ENCODE measurements at places on chromosomes 2 and 18.

GRCh38 chr2:156321243-156321904, 11.1 kb downstream of the NR4A2 start:
- no peak for DNase-seq

GRCh38 chr2:85998071-85998991, 107.4 kb downstream of the POLR1A start:
- DNase-seq: no peak

- DNase-seq: no peak
These were observed at the start of gene KLHL30 for GRCh38 chr2:238138331-238139195. TSS of gene KLHL30 (plus strand) at chr2:238138668. CDS start at chr2:238140755, 2,087 bp downstream.

DNA sequence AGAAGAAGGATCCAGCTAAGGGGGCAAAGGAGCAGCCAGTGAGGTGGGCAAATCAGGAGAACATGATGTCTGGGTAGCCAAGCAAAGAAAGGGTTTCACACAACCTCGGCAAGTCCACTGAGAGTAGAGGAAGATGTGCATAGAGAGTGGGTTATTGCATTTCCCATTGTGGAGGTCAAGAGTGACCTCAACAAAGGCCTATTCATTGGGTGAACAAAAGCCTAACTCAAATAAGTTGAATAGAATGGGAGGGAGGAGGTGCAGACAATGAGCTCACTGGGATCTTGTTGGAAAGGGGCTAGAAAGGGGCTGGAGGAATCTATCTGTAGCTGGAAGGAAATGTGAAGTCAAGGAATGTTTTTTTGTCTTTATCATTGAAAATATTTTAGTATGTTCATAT, 14.0 kb upstream of the PDCL3 start:
- DNase-seq: no peak

GRCh38 chr2:154698296-154698720, at the start of gene KCNJ3:
TSS of gene KCNJ3 (plus strand) at chr2:154698695. CDS start at chr2:154698776, 81 bp downstream.
- no peak for DNase-seq

GRCh38 chr18:48607056-48607984, 68.5 kb downstream of the CTIF start:
- no peak for DNase-seq

DNA sequence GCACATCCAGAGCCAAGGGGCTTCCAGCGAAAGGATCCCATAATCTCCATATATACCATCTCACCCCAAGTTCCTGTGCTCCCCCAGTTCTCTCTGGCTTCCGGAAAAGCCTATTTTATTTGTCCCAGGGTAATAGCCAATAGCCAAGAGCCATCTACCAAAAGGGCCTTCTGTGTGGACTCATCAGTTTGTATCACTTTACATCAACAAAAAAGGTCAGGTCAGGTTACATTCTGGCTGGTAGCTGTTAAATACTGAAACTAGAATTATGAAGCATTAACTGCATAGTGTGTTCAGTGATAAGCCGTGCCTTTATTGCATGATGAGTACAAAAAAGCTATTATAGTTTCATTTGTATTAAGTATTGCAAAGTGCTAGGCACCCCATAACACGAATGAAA, 223.7 kb downstream of the IRS1 start:
- DNase-seq: no peak

GRCh38 chr2:172103471-172104272, 972 bp upstream of the DLX2 start:
- DNase-seq: peak; percentile 58

GRCh38 chr2:189074506-189074905, 100.3 kb downstream of the COL3A1 start:
- DNase-seq: no peak

DNA sequence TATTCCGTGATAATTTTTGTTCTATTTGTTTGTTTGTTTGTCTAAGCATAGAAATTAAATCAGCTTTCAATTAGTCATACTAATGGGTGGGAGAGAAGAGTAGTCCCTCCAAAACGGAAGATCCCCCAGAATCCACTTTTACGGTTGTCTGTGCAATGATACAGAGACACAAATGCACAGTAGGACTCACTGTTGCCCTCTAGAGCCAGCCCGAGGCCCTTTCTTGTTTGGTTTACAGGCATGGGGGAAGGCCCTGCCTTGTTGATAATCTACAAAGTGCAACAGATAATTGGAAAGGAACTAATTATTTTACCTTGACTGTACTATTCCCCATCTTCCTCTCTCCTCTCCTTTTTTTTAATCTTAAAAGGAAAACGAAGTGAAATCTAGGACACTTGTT, 121.1 kb downstream of the ACOXL start:
- no peak for DNase-seq

DNA sequence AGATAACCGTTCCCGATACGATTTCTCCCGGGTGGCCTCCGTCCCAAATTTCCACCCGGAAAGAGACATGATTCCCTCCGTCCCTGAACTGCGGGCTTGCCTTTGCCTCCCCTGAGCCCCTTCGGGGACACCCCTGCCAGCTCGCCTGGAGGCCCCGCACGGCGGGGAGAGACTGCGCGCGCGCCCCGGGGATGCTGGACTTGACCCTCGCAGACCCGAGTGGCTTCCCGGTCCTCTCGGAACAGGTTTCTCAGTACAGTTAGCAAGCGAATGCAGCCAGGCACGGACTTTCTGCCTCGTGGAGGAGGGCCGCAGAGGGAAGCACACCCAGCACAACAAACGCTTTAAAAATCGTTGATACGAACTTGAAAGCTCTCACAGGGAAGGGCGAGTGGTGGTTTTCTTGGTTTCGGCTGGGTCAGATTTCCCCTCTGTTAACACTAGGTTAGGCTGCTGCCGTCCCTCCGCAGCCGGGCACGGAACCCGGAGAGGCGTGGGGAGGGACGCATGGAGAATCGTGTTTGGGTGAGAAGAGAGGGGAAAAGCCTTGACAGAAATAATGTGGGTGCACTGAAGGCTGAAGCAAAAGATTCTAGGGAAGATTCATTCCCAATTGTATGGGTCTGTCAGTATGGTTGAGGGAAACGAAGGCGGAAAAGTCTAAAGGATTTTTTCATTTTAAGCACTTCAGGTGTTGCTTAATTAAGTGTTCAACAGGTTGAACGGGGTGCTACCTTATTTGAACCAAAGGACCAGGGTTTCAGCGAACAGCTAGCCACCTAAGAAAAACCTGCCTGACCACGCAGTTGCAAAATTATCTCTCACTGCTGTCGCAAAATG, 916 bp downstream of the TNFRSF11A start:
- DNase-seq: no peak

DNA sequence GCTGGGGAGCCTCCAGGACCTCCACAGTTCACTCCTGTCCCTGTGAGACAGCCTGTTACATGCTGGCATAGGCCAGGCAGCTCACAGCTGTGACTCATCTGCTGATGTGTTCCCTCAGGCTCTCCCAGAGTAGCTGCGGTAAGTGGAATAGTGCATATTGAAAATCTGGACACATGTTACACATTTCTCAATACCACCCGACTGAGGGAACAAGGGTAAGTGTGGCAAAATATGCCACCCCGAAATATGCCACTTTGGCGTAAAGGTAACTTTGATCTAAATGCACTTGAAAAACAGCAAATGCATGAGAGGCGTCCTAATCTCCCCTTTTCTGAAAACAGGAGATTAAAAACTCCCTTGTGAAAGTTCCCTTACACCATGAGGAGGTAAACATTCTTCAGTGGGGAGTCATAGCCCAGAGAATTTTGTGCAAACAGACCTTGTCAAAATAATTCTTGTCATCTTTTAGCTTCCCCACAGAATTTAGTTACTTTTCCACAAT, 557.9 kb downstream of the CCDC85A start:
- no peak for DNase-seq

DNA sequence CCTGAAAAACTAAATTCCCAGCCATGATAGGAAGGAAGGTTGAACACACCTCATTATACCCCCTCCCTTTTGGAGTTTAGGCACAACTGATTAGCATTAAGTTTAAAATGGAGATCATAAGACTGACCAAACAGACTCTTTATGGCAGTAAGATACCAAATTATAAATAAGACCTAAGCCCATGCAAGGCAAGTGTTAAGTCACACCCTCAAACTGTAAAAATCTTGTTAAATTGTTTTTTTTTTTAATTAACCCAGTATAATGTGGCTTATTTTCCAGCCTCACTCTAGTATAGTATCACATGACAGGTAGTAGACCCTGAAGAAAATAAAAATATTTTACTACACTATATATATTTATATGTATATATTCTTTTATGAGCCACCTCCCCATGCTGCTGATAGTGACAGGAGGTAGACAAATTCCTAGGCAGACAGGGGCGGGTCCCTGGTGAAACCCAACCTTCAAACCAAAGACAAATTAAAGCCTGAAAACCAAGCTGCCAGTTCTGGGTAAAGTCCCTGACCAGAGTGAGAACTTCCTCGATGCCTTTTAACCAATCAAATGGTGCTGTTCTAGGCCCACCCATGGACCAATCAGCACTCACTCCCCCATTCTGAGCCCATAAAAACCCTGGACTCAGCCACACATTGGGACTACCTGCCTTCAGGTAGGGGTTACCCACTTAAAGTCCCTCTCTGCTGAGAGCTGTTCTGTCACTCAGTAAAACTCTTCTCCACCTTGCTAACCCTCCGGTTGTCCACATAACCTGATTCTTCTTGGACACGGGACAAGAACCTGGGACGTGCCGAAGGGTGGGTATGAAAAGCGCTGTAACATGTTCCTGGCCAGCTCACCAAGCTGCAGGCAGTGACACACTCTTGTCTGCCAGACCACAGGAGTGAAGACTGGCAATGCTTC, 123.9 kb upstream of the B3GNT2 start:
- DNase-seq: no peak

DNA sequence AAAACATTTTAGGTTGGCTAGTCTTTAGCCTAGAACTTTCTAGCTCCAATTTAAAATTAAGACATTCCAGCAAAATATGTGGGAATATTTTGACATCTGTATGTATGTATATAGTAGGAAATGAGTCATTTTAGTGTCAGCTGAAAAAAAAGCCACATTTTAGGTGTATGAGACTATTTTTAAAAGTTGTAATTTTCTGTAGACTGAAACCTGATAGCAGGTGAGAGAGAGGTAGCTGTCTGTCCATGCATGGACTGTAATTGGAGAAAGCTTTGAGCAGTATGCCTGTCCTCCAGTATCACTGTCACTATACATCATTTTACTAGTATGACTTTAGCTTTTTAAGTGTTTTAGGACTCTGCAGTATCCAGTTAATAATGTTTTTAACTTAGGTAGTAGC, 26.1 kb upstream of the PPP1R1C start:
- no peak for DNase-seq

- no peak for DNase-seq
These were observed 6.6 kb upstream of the HPCAL1 start for GRCh38 chr2:10296142-10296541.

- no peak for DNase-seq
These were observed 65.1 kb downstream of the MRPS9 start for GRCh38 chr2:105102963-105103421.

DNA sequence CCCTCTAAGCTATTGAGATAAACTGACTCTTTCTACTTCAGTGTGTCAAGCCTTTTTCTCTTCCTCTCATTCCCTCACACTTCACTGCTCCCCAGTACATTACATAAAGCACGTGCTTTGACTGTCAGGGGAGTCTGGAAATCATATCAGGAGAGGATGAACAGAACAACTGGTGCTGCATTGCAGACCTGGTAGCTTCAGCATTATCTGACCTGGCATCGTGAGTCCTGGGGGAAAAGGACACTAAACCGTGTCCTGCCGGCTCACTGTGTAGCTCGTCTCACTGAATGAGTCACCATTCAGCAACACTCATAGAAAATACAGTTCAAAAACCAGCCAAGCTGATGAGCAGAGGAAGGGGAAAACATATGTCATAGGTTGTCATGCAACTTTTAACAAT, 108.5 kb upstream of the UNC80 start:
- no peak for DNase-seq

GRCh38 chr2:41320491-41320890, 727.3 kb upstream of the PKDCC start:
- DNase-seq: no peak

DNA sequence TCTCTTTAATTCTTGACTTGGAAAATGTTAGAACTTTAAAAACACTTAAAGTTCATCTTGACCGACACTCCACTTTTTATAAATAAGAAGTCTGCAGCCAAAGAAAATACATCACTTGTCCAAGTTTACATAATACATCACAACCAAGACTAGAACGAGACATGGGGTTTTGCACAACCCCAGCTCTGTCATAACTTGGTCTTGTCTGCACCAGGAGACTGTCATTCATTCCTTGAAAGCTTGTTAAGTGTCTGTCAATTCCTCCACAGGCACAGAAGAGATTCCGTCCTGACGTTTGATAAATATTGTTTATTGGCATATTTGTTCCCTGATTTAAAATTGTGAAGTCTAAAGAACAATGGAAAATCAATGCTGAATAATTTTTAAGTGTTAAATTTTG, 139.5 kb upstream of the SETBP1 start:
- DNase-seq: no peak

GRCh38 chr2:3704692-3705091, 1.3 kb downstream of the DCDC2C start:
- no peak for DNase-seq

Data from stimulated activated CD4-positive, alpha-beta T cell treated with anti-CD3 and anti-CD28 coated beads, TNF-alpha, amount 100 ng/mL, for 48 hours (primary cell).